Stimulated activated CD4-positive, alpha-beta T cell treated with anti-CD3 and anti-CD28 coated beads, Interleukin-2, amount 100 ng/mL, for 24 hours (primary cell): ENCODE measurements at places on chromosomes 1 and 21.
A peak's percentile ranks its signal among the peaks of the same experiment; 100 is the strongest.

DNA sequence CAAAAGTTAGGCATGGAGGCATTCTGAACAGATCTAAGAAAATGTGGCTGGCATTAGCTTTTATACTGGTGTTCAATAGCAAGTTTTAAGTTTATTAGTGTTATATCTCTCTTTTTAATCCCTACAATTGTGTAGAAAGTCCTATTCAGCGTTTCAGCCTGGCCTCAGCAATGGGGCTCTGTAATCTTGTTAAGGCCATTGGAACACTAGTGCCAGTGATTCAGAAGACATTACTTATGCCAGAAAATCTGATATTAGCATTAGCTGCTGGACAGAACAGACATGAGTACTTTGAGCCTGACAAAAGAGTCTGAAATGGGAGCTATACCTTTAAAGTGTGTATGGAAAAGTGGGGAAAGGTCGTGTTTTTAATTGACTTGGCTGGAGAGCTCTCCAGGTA lies 167.0 kb downstream of the NEGR1 start:
- no peak for DNase-seq

DNA sequence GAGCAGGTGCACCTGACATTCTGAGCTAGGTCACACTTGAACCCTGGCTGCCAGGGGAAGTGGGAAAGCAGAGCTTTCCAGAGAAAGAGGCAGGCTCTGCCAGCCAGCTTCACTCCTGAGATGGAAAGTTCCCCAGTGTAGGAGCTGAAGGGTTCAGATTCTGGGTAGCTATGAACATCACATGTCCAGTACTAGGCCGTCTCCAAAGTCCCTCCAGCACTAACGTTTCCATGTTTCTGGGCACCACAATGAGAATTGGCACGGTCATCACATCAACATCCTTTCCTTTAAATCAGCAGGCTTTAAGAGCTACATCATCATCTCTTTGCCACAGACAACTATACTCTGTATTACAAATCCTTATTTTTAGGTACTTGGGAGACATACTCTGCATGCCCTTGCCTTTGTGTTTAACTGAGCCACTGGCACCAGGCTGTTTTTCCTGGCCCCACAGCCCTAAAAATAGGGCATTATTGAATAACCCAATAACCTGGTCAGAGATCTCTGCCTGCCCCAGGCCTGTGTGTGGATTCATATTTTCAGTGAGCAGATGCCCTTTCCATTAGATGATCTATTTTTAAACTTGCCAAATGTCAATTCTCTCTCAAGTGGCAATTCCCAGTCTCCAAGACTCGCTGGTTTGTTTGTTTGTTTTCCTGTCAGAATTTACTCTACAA lies 35.4 kb upstream of the USP24 start:
- DNase-seq: no peak

DNA sequence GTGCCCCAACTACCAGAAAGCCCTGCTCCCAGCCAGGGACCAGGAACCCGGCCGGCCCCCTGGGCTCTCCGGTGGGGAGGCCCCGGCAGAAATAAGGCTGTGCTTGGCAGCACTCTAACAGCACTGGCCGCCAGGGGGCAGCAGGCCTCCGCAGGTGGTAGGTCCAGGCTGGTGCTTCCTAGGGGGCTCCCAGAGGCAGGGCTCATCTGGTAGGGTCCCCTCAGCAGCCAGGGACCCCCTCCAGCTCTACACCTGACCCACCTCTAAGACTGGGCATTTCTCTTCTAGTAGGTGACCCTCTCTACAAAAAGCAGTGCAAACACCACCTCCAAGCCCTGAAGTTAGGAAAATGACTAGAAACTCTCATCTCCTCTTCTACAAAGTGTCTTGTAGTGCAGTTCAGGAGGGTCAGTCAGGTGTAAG lies 85.6 kb downstream of the STUM start:
- peak; percentile 89 for DNase-seq

DNA sequence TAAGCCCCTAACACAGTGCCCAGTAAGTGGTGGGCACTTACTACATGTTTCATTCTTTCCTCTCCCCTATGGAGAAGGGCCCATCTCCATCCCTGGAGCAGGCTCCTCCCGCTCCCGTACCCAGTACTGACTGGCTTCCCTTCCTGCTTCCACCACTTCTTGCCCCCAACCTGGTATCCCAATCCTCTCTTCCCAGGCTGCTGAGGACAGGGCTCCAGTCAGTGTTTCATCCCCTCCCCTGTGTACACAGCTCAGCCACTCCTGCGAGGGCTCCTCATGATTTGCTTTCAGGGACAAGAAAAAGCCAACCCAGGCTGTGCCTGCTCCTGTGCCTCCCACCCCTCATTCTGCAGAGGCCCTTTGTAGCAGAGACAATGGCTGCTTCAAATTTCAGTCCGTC lies 20.8 kb upstream of the ETV3 start:
- DNase-seq: no peak

GRCh38 chr1:205432116-205432515 lies 10.3 kb upstream of the LEMD1 start:
- DNase-seq: no peak

GRCh38 chr1:223558512-223558911 lies 107.0 kb downstream of the CAPN8 start:
- no peak for DNase-seq

DNA sequence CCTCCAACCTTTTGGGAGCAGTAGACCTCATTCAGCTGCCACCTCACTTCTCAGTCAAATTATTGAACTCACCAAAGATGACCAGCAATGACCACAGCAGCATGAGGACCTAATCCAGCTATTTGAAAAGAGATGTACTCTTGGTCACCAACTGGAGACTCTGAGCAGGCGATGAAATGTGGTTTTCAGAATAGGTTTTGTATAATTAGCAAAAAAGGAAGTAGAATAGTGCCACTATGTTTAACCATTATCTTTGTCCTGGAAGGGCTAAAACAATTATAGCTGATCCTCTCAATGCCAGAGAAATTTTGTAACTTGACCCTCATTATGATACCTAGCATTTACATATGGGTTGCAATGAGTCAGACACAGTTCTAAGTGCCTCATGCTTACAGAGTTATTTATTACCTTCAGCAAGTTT lies at the start of gene FCRL2:
Gene FCRL2, minus strand, starts transcription at position 162 of the 421 bp plus-strand sequence. Its CDS starts 59 bp downstream, at position 103.
- DNase-seq: no peak

DNA sequence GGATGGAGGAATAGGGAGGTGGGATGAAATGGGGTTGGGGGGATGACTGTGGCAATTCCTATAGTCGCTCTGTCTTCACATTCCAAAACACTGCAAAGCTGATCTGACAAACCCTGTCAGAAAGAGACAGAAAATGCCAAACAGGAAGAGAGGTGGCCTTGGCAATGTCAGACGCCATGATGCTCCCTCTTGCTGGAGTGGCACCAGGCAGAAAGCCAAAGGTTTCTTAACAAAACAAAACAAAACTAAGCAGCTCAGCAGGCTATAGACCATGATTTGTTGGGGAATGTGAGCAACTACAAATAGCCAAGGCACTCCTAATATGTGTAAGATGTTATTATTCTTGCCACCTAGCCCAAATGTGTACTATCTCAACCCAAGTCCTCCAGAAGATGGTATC lies 42.9 kb upstream of the PLA2G2C start:
- no peak for DNase-seq

- DNase-seq: no peak
Observed at GRCh38 chr1:15718199-15718601, 17.9 kb upstream of the SLC25A34 start.

DNA sequence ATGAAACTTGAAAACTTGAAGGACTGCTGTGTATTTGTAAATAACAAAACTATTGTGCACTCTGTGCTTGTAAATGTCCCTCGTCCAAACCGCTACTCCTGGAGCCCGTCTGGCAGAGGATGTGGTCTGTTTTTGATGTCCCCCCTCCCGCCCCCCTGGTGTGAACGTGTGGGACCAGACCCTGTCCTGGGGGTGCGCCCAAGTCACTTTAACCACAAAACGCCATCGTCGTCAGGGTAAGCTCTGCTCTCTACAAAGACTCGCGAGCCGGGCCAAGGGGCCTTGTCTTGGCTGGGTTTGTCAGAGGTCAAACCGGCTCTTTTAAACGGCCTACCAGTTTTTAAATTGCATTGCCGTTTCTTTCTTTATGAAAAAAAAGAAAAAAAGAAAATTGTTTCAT lies 87.4 kb upstream of the TMEM51 start:
- no peak for DNase-seq

DNA sequence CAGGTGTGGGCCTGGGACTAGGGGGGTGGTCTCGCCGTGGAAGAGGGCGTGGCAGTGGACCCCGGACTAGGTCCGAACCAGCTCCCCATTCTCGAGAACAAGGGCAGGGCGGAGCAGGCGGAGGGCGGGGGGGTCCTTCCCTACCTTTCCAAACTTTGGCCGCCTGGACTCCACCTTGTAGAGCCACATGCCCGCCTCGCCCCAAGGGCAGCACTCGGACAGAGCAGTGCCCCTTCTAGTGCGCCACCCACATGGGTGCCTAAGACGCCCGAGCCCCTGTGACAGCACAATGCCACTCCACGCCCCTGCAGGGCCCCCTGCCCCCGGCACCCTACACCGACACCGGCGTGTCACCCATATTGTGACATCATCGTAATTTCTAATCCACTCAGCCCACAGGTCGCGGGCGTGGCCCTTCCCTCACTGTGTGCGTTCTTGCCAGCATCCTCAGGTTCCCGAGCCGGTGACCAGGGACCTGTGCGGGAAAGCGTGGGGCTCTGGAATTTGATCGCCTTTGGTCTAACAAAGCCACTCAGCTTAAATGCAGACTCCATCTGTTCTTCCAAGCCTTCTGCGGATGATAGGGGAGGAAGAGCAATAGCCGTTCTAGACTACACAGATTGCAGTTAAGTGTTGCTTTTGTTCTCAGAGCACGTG lies 553 bp upstream of the STMN1 start:
- DNase-seq: peak; percentile 43

DNA sequence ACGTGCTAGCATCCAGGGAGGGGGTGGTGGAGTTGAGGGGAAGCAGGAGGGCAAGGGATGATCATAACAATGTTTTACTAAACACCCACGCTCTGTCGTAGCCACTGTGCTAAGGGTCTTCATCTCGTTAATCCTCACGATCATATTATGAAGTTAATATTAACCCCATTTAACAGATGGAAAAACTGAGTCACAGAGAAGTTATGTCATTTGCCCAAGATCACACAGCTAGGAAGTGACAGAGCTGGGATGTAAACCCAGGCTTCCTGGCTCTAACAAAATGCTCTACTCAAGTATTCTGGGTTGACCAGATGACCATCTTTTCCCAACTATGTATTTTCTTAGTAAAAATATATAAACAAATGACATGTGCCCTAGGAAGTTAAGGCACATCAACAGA lies 88.7 kb downstream of the TAS1R2 start:
- no peak for DNase-seq

- DNase-seq: no peak
Observed at GRCh38 chr1:185487026-185487425, 170.0 kb upstream of the IVNS1ABP start.

GRCh38 chr1:234865171-234866006 lies 255.4 kb upstream of the IRF2BP2 start:
- no peak for DNase-seq

DNA sequence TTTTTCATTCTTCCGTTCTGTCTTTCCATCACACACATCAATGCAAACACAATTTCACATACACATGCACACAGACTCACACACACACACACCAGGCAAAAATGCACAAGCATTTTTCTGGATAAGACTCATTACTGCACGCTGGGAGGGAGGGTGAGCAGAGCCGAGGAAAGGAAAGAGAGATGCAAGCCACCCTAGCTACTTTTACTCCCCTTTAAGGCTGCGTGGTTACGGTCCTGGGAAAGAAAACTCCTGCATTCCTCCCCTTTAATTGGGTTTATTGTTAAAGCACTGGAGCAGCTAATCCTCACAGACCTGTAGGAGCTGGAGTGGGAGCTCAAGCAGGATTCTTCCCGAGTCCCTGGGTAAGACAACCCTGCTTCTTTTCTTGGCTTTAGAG lies at the start of gene CAMK1G:
Gene CAMK1G, plus strand, starts transcription at position 307 of the 400 bp plus-strand sequence. CDS start 11,270 bp downstream, outside the sequence.
- no peak for DNase-seq

- DNase-seq: no peak
Observed at GRCh38 chr21:26888256-26888655, 43.0 kb upstream of the ADAMTS1 start.

DNA sequence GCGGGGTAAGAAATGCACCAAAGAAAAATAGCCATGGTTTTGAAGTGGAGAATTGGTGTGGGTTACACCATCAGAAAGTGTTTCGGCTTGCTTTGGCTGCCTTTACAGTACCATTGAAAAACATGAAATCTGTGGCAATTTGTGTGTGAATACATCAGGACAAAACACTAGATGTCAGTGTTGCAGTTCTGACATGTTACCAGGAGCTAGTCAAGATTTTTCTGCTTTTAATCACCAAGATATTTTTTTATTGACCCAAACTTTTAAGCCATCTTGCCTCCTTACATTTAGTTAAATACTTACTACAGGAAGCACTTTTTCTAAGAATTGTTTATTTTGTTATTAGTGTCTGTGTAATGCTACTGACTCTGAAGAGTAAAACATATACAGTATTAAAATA lies 14.3 kb downstream of the RRP15 start:
- DNase-seq: no peak

GRCh38 chr1:5485436-5485835 lies 506.8 kb downstream of the NPHP4 start:
- no peak for DNase-seq

- no peak for DNase-seq
Observed at GRCh38 chr1:116076831-116077230, 34.4 kb upstream of the MAB21L3 start.

- DNase-seq: no peak
Observed at GRCh38 chr1:81542196-81542595, 258.5 kb upstream of the ADGRL2 start.

- DNase-seq: no peak
Observed at GRCh38 chr1:7120863-7121621, 335.8 kb downstream of the CAMTA1 start.

GRCh38 chr1:206739411-206740076 lies 31.0 kb upstream of the IL19 start:
- DNase-seq: peak; percentile 29

DNA sequence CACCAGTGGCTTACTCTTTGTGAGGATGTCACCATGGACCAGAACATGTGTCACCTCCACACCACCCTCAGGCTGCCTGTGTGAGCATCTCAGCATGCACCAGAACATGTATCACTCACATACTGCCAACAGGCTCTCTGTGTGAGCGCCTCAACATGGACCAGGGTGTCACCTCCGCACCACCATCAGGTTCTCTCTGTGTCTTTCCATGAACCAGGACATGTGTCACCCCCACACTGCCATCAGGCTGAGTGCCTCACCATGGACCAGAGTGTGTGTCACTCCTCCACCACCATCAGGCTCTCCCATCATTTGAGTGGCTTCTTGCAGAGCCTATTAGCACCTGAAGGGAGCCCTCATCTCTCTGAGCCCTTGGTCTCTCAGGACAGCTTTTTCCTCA lies 125.2 kb downstream of the ZNF648 start:
- DNase-seq: no peak

DNA sequence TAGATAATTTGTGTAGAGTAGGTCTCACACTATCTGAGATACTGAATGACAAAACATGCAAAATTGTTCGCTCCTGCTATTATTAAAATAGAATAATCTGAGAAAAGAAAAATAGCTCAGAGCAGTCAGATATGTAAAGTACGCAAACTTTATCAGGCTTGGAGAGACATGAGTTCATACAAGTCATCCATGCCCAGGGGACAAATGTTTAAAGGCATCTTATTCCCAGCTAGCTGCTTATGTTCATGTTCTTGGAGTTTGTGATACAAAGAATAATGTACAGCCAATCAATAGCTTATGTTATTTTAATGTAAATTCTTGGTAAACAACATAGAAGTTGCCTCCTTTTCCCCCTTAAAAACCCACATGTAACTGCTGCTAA lies 69.4 kb upstream of the USP25 start:
- DNase-seq: no peak
